ENCODE measurements at places on chromosomes 7 and 10.

DNA sequence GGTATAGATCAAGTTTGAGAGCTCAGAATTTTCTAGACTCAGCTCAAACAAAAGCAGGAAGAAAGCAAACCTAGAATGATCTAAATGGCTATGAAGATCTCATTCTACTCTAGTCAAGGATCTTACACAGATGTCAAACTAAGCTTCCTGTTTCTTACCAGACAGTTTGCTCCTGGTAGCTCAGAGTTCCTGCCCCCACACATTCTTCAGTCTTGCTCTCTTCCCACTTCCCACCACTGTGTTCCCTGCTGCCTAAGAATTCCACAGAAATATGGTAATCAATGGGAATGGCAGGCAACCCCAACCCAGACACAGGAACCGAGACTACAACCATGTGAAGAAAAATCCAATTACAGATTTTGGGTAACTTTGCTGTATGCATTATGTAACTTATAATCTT, 133.4 kb upstream of the PTN start:
- DNase-seq, result no peak
- H3K36me3 ChIP-seq, result no peaks in the 10 kb centered on the region
- no peaks in the 10 kb centered on the region for H3K4me1 ChIP-seq
- H3K27ac ChIP-seq, result no peak overlapping the region

DNA sequence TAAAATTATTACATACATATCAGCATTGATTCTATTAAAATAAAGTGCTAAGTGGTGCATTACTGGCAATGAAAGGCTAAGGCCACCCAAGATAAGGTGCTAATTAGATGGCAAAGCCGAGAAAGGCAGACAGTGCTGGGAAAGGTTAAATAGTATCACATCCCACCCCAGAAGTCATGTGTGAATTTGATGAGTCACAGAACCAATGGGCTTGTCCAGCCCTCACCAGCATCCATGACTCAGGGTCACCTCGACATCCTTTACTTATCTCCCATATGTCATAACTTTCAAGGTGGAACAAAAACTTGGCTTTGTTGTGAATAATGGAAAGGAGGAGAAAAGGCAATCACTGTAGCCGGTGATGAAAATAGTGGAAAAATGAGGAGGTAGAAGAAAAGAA, 459.1 kb downstream of the PLXNA4 start:
- no peaks in the 10 kb centered on the region for H3K36me3 ChIP-seq
- no peak overlapping the region for H3K27ac ChIP-seq
- no peaks in the 10 kb centered on the region for H3K27me3 ChIP-seq
- DNase-seq, result no peak
- H3K4me1 ChIP-seq, result peaks cover 5% of the 10 kb centered on the region

DNA sequence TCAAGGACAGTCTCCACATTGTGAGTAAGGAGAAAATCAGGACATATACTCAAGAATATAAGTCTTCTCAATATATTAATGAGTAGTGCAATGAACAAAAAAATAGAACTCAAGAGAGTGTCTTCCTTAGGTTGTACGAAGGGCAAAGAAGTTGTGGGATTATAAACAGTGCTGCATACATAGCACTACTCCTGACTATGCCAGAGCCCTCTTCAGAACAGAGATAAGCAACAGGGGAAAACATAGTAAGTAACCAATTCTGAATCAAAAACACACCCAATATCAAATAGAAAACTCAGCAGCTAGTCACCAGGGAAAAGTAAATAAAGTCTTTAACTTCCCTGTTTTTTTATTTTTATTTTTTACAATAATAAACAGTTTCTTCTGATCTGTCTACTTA, 10.6 kb downstream of the ARHGAP21 start:
- H3K36me3 ChIP-seq, result no peaks in the 10 kb centered on the region
- H3K4me1 ChIP-seq, result peaks cover 5% of the 10 kb centered on the region
- DNase-seq, result no peak
- H3K4me3 ChIP-seq, result no peak overlapping the region
- no peaks in the 10 kb centered on the region for H3K27me3 ChIP-seq

DNA sequence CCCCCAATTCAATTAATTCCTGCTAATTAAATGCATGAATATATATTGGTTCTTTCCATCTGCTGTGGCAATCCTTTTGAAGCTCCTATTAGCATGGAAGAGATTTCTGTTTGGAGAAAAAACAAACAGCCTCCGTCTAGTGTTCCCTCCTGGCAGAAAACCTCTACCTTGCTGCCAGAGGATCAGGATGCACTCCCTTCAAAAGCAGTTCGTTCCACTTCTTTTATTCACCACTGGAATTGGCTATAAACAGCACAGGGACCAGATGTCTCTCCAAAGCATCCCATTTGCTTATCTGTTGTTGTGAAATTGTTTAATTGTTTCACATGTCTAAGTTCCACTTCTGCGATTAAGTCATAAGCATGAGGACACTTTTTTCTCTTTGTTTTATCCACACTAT, 77.8 kb upstream of the PTN start:
- H3K36me3 ChIP-seq, result peaks cover 2% of the 10 kb centered on the region
- DNase-seq, result no peak
- H3K4me1 ChIP-seq, result no peaks in the 10 kb centered on the region
- no peaks in the 10 kb centered on the region for H3K27me3 ChIP-seq

DNA sequence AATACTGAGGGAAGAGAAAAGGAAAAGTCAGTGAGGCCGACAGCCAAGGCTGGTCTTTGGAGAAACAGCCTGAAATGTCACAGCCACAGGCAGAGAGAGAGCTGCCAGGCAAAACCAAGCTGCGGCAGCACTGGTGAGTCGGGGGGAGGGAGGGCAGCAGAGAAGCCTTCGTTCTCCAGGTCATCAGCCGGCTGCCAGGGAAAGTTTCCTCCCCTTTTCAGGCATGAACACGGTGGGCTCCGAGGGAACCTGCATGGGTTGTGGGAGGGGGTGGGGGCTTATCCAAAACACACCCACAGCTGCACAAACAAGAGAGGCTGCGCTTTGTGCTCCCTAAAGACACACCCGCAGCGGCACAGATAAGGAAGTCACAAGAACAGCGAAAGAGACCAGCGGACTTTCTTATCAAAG, 62.3 kb upstream of the NKX6-2 start:
- H3K36me3 ChIP-seq, result no peaks in the 10 kb centered on the region
- H3K4me3 ChIP-seq, result no peak overlapping the region
- DNase-seq, result no peak
- no peak overlapping the region for H3K27ac ChIP-seq
- peaks cover 2% of the 10 kb centered on the region for H3K4me1 ChIP-seq

DNA sequence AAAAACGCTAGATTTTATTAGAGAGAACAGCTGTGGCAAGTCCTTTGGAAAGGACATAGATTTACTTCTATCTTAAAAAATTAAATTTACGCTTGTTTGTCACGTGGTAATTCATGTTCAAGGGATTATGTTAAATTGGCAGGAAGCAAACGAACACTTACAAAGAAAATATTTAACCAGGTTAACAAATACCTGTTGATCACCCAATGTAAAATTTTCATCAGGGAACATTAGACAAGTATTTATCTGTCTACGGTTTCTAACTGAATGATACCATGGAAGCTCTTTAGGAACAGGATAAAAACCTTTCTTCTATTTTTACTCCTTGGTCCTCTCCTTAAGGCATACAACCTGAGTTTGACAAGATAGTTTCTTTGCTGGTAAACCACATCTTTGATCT, 122.2 kb downstream of the NOC3L start:
- H3K27ac ChIP-seq, result no peak overlapping the region
- no peaks in the 10 kb centered on the region for H3K4me1 ChIP-seq
- H3K36me3 ChIP-seq, result no peaks in the 10 kb centered on the region
- no peak for DNase-seq

DNA sequence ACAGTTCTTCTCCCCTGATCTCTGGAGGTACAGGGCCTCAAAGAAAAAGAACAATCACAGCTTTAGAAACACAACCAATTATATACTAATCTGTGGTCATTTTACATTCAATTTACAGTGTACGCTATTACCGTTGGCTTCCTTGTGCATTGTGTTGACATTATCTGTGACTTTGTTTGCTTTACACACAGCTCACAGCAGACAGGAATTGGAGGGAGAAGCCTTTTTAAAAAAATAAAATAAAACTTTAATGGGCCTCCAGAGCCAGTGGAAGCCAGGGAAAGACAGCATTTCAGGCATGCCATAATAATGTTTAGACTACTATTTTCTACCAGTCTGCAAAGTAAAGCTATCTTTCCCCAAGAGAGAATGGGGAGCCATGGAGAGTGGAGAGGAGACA, 179.0 kb upstream of the ADO start:
- no peak overlapping the region for H3K27ac ChIP-seq
- H3K36me3 ChIP-seq, result no peaks in the 10 kb centered on the region
- H3K27me3 ChIP-seq, result no peaks in the 10 kb centered on the region
- peaks cover 23% of the 10 kb centered on the region for H3K4me1 ChIP-seq
- no peak for DNase-seq

Measured in neuronal stem cell (in vitro differentiated cells).